Activated T-helper 1 cell treated with Interleukin-2 at 50 U/mL for 16 hours (primary cell): ENCODE measurements at places on chromosomes 16 and 17.

DNA sequence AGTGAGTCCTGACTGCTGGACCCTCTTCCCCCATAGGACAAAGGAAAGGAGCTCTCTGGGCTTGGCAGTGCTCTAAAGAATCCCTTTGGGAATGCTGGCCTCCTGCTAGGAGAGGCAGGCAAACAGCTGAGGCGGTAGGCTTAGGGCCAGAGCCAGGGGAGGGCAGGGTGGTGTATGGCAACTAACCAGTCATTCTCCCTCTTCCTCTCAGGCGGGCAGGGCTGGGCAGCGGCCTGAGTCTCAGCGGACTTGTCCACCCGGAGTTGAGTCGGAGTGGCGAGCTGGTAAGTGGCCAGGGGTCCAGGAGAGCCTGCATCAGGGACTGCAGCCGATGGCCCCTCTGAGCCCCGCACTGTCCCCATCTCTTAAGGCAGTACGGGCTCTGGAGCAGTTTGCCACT lies 4.4 kb downstream of the ACADVL start:
- no peak for DNase-seq

DNA sequence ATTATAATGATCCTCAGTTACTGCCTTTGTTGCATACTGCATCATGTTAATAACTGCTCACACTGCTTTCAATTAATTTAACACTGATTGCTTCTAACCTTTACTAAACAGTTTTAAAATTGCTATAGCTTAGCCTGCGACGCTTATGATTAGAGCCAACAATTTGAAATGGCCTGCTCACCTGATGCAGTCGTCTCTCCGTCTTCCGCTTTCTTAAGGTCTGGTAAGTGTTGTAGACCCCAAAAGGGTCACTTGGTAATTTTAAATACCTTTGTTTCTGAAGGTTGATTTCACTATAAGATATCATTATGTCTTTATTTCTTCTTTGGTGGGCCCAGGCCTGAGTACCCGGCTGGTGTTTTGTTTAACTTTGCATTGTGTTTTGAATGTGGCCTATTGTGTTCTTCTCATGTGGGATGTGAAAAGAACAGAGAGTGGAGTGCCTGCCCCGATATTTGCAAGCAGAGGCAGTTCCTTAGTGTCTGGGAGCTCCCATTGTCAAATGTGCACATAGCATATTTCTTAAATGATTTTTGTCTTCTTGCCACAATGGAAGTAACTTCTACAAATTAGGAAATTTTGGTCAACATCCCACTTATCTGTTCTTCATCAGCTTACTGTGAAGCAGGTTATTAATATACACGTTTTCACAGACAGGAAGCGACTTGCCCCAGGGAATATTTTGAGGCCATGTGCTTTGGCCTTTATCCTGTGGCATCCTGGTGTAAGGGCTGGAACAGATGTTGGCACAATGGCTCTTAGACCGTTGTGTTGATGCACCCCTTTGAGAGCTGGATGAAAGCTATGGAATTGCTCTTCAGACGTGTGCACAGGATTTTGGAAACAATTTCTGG lies 2.9 kb downstream of the PHKB start:
- no peak for DNase-seq

GRCh38 chr16:84751241-84751640 lies 51.4 kb downstream of the USP10 start:
- no peak for DNase-seq

DNA sequence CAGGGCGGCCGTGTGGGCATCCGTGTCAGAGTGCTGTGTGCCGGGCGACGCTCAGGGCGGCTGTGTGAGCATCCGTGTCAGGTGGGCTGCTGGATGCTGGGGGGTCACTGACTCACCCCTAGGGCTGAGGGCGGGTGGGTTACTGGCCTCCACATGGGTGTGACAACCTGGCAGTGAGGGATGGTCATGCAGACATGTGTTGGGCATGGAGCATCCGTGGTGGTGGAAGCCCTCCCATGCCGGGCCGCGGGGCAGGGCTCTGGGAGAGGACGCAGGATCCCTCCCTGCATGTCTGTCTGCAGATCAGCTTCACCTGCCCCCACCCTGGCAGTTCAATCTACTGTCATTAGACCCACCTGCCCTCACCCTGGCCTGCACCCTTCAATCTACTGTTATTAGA lies 56.3 kb downstream of the METRNL start:
- DNase-seq = no peak

GRCh38 chr16:14302031-14302398 lies 230.9 kb downstream of the MRTFB start:
- no peak for DNase-seq

DNA sequence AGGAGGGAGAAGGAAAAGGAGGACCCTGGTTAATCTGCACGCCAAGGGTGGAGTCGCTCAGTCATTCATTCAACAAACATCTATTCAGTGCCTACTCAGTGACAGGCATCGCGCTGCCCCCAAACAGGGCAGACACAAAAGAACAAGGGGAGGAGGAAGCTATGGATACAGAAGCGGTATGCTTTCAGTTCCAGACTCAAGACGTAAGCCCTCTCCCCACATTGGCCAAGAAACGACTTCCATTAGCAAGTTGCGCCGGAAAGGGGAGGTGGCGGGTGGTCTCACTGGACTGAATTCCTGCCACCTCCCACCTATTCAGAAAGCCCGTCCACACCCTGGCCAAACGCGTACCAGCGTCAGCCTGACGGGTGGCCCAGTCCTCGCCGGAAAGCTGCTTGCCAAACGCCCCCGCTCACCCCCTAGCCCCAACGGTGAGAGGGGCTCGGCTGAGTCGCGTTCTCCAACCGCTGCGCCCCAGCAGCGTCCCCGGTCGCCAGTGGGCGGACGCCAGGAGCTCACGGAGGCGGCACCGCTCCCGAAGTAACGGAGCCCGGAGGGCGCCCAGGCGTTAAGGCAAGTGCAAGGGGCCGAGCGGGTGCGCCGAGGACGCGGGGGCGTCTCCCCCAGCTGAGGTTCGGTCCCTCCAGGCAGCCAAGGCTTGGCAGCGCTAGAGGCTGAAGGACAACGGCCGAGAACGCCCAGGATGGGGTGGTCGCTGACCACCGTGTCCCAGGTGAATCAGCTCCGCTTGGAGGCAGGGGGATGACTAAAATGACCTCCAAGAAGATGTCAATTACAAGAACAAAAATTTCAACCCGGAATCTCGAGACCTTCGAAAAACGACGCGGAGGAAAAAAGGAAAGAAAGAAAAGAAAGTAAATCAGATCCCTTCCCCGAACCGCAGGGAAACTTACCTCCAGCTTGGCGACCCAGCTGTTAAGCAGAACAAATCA lies 470.7 kb downstream of the SOX9 start:
- no peak for DNase-seq

DNA sequence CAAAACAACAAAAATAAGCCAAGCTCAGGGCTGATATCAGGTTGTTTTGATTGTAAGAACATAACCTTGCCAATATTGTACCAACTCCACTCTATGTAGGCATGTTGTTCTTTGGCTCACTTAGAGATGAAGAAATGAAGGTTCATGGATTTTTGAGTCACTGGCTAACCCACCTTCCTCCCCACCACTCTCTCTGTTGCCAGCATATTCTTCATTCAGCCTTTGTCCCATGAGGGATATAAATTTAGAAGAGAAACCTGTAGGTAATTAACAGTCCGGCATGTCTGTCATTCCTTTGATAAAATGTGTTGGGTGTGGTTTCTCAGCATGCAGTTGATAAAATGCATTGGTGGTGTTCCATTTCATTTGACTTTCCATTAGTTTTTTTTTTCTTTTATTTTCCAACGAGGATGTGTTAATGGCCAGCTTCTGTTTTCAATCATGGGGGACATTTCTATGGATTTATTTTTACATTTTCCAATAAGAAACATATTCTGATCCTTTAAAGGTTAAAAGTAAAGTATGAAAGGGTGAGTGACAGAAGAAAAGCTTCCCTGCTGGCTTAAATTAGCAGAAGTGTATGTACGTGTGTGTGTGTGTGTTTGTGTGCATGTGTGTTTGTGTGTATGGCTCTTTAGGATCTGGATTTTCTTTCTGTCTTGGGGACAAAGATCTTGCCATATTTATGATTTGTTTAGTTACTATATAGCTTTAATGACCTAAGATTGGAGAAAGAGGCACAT lies 166.2 kb upstream of the KCNJ16 start:
- DNase-seq = no peak

DNA sequence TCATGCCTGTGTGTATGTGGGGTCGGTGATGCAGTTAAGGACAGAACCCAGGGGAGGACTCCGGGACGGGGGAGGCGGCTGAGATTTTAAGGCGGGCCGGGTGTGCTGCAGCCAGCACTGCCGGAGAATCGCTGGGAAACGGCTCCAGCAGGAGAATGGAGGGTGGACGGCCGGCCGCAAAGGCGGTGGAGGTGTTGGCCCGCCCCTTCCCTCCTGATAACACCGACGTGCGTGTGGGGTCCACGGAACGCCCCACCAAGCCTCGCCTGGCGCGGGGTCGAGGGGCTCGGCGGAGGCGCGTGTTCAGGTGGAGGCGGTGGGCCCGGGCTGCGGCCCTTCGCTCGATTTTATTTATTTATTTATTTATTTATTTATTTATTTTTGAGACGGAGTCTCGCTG lies 633 bp downstream of the ZNF843 start:
- no peak for DNase-seq
